NCI-H1930 (cell line): ENCODE measurements at places on chromosomes 4 and X.

DNA sequence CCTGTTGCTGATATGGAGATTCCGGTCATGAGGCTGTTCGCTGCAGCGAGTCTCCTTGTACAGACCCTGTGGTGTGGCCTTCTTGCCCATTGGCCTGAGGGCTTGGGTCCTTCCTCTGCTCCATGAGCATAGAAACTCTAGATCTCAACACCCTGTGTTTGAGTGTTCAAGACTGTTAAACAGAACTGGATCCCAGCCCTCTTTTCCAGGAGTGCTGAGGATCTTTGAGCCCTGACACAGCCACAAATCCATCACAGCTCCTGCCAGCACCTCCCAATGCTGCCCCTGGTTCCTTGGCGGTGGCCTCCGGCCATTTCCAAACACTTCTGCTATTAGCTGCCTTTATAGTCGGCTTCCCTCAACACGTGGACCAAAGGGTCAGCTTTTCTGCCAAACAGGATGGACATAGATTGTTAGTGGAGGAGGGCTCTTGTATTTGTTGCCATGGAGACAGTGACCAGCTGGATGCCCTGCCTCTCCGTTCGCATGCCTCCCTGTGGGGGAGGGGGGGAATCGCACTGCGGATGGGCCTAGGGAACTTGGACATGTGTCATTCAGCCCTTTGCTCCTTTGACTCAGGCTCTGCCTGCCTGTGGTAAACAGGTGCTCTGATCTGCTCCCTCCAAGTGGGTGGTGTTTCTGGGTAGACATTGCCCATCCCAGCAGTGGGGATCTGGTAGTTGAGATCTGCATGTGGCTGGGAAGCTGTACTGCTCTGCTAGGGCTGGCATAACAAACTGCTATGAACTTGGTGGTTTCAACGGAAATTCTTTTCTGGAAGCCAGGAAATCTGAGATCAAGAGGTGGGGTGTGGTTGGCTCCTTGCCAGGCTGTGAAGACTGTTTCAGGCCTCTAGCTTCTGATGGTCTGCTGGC, 6.9 kb upstream of the WDR1 start:
- DNase-seq: no peak

GRCh38 chr4:139599594-139600374, 43.8 kb upstream of the SETD7 start:
- DNase-seq: no peak

DNA sequence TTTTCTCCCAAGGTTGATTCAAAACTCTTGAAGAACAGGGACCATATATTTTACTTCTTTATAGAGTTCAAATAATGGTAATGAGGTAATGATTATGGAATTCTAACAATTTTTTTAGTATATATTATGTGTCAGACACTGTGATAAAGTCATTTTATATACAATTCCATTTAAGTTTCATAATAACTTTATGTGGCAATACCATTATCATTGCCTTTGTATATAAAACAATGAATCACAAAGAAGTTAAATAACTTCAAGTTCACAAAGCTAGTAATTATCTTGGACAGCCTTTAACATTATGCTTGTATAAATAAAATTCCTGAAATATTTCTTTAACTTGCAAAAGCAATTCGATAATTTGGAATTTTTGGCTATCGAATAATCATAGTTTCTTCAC, 20.6 kb downstream of the MAGEC1 start:
- no peak for DNase-seq

- DNase-seq: no peak
These were observed 89.8 kb upstream of the PRKG2 start for GRCh38 chr4:81304871-81305270.

DNA sequence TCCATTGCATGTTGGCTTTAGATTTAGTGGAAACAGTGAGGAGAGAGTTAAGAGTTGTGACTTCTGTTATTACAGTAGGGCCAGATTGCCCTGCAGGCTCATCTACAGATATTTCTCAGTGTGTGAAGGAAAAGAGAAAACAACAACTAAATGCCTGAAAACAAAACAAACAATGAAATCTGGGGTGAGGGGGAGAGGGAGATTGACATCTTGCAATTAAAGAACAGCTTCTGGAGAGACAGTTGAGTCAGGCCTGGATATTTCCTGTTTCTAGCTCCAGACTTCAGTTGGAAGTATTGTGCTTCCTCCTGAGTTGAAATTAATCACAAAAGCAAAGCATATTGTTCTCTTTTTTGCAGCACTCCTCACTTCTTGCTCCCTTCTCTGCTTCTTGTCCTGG, 108.3 kb upstream of the SCML1 start:
- DNase-seq: no peak

DNA sequence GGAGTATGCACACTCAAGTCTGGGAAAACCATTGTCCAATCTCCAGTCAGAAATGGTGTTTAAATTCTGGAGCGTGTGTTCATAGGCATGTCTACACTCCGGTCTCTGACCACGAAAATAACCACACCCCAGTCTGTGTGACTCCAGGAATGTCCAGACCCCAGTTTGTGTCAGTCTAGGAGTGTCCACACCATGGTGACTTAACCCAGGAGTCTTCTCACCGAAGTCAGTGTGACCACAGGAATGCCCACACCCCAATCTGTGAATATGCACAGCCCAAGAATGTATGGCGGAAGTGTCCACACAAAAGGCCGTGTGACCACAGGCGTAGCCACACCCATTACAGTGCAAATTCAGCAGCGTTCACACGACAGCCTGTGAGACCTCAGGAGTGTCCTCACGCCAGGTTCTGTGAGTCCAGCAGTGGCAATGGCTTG, 11.4 kb downstream of the FTSJ1 start:
- no peak for DNase-seq

DNA sequence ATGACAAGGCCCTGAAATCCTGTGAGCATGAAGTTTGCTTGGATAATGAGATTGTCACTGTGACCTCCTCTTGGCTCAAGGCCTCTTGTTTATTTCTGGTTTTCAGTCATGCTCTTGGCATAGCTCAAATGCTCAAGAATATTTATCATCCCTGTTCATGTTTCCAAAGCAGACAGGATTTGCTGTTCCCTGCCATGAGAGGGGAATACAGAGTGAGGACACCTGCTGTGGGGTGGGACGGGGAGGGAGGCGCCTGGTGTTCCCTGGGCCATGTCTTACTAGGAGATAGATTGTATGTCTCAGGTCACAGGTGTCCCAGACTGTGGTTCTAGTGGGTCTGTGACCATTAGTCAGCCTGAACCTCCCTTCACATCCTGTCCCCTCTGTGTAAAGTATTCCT, 34.9 kb upstream of the SH3RF1 start:
- DNase-seq: no peak

DNA sequence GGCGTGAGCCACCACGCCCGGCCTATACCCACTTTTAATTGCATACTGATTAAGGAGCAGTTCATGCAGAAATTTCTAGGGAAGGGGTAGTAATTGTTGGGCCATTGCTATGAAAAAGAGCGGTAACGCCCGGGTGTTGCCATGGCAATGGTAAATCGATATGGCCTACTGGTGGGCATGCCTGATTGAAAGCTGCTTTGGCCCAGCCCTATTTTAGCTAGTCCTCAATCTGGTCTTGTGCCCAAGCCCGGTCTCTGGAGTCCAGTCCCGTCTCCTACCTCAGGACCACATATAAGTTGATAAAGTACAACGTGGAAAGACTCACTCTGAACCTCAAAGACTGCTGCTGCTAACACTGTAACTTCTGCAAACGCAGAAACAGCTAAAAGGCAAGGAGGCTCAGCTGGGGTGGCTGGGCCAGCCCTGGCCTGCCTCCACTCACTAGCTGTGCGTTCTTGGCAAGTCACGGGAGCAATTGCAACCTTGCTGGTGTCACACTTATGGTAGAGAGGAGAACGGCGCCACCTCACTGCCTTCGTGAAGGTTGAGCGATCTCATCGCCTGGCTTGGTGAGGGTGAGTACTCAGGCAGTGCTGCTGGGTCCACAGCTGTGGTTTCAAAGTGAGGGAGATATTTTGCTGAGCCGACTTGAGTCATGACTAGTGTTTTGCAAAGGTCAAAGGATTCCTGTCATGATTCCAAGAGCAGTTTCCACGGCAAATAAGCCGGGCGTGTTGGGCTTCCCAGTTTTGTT, 57.0 kb upstream of the GRPEL1 start:
- no peak for DNase-seq

GRCh38 chr4:109432203-109432602, 1.4 kb upstream of the SEC24B start:
- peak; percentile 19 for DNase-seq

- DNase-seq: no peak
These were observed 211.2 kb downstream of the COX18 start for GRCh38 chr4:72858328-72858727.

DNA sequence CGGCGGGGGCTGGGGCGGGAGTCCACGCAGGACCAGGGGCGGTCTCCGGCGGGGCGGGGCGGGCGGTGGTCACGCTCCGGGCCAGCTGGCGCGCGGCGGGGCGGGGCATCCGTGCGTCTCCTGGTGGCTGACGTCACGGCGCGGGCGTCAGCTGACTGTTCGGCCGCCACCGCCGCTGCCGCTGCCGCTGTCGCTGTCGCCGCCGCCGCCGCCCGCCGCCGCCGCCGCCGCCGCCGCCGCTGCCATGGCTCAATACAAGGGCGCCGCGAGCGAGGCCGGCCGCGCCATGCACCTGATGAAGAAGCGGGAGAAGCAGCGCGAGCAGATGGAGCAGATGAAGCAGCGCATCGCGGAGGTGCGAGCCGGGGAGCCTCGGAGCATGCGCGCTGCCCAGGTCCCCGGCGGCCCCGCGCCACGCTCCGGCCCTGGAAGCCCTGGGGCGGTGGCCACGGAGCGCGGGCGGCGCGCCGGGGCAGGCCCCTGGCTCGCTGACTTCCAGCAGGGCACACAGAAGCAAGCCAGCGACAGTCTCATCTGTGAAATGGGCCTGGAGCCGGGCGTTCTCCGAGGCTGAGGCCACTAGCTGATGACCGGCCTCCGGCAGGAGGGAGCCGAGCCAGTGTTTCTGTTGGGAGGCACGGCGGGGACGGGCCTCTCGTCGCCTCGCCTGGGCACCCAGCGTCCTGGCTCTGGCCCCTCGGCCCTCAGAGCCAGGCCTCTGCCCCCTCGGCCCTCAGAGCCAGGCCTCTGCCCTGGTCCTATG, at the start of gene FAM50A:
Gene FAM50A, plus strand, starts transcription at position 150 of the 763 bp plus-strand sequence. Its CDS starts 95 bp downstream, at position 245.
- peak; percentile 68 for DNase-seq

DNA sequence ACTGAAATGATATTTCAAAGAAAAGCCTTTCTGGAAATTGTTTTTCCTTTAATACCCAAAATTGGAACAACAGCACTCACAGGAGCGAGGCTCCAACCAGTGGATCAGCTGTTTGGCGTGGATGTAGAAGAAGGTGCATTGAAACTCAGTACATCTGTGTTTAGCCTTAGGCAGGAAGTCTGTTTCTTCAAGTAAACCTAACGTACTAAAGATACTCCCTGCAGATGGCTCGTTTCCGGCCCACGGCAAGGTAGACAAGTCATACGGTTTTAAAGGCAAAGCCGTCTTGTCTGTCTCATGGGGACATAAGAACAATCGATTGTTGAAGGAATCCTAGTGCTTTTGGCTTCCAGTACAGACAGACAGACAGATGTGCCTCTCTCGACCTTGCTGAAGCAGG, 50.0 kb upstream of the CLCN4 start:
- no peak for DNase-seq

DNA sequence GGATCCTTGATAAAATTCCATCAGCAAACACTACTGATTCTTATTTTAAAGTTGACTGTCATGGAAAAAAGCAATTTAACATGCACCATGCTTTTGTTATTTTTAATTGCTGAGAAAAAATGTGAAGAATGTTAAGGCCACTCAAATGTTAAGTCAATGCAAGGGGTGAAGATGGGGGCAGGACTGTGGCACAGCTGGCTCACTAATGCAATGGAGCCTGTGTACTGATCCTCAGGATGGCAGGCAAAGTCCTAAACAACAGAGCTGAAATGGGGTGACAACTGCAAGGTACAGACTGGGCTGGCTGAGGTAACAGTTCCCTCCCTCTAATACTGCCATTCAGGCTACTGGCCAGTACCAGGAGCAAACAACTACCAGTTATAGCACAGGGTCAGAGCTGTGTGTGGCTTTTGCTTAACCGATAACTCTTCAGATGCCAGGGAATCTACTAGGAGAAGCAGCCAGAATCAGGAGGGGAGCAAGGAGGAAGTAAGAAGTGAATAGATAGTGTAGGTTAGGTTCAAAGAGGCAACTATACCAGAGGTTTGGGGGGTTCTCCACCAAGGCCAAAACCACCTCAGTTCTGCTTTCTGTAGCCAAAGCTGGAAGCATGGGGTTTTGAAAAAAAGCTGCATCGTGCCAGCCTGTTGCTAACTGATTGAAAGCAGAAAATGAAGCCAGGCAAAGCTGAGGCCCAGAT, 372.6 kb downstream of the OPHN1 start:
- no peak for DNase-seq

DNA sequence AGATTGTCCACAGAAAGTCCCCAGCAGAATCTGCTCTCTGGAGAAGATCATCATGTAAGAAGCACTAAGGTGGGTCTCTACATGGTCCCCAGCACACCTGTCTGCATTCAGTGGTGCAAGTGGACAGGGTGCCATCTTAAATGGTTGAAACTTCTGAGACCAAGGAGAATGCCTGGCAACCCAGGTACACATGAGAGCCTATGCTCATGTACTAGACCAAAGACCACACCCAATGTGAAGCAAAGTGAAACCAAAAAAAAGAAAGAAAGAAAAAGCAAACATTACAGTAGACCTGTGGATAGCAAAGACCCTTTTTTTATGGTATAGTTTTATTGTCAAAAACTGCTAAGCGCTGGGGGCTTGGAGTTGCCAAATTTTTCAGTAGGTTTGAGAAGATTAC, 15.0 kb downstream of the CD40LG start:
- DNase-seq: no peak
